Fibroblast of upper back skin (primary cell): ENCODE measurements at places on chromosomes 11 and 22.

DNA sequence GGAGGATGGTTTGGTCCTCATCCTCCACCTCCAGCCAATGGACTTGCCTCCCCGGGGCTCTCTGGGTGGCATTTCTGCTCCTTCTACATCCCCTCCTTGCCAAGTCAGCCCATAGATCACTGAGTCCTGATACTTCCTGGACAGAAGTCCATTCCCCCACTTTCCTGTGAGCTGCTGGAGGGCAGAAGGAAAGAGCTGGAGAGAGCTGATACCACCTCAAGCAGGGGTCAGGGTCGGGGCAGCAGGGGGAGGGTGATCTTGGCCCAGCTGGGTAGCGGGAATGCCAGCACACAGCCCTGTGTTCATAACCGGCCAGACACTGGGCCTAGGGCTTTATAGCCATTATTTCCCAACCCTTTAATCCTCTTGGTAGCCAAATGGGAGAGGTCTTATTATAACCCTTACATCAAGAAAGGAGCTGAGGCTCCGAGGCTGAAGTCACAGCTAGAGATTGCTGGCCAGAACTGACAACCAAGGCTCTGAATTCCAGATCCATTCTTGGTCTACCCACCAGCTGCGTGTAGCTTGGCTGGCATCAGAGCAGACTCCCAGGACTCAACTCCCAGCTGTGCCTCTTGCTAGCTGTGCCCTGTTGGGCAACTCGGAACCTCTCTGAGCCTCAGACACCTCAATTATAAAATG, 39.9 kb downstream of the CD6 start:
- no peak for DNase-seq

DNA sequence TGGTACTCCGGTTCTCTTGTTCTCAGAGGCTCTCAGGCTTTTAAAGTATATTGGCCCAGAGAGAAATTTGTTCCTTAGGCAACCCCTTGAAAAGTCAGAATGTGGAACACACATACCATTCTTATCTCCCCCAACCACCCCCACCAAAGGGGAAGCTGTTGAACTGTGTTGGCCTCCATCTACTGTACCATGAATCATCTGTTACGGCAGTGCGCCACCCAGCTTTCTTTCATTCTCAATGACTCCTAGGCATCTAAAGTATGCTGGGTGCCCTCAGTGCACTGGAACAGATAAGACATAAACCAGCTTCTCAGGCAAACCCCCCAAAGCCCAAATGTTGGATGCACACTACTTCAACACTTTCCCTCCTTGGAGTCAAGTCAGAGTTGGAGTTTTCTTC, 696.2 kb upstream of the TENM4 start:
- DNase-seq, result peak; percentile 34

DNA sequence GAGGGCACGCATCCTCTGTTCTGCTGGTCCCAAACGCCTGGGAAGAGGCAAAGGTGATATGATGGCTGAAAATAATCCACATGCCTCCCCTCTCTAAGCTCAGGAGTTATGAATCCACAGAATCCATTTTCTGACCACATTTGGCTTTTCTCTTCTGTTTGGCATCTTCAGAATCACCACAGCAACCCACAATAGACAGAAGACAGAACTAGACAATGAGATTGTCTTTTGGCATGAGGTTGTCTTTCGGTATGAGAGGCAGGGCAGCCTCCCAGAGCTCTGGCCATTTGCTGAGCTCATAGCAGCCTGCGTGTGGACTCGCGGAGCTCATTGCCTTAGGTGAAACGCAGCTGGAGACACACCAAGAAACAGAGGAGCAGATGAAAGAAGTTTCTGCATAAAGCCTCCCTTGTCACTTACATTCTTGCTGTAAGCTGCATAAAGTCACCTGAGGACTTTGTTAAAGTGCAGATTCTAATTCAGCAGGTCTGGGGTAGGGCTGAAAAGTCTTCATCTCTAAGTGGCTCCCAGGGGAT, 868.0 kb downstream of the NTM start:
- DNase-seq, result peak; percentile 43

- DNase-seq, result no peak
Measured at GRCh38 chr11:116348226-116348625, 424.6 kb downstream of the BUD13 start.

GRCh38 chr11:118152552-118153471, at the start of gene SCN4B:
Gene SCN4B, minus strand, starts transcription at chr11:118152823. Its CDS starts 150 bp downstream, at chr11:118152673.
- peak; percentile 50 for DNase-seq

DNA sequence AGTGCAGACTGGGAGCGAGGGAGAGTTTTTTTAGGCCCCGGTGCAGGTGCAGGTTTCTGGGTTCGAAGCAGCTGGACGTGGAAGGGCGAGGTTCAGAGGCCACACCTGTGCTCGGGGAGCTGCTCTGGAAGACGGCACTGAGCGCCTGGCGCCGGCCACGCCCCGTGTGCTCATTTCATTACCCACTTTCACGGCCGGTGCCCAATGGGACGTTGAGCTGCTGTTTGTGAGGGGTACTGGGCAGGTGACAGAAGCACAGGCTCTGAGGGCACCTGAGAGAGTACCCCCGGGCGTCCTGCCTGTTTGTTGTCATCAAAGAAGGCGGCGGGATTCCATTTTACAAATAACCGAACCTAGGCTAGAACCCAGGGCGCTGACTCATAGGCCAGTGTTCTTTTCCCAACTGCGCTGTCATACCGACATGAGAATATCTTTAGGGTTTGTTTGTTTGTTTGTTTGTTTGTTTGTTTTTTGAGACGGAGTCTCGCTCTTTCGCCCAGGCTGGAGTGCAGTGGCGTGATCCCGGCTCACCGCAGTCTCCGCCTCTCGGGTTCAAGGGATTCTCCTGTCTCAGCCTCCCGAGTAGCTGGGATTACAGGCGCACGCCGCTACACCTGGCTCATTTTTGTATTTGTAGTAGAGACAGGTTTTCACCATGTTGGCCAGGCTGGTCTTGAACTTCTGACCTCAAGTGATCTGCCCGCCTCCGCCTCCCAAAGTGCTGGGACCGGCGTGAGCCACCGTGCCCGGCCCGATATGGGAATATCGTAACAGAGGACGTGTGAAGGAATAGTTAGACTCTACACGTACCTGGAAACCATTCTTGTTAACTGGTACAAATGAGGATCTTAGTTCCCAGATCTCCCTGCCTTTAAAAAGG, 16.6 kb upstream of the SPTBN2 start:
- DNase-seq, result no peak

DNA sequence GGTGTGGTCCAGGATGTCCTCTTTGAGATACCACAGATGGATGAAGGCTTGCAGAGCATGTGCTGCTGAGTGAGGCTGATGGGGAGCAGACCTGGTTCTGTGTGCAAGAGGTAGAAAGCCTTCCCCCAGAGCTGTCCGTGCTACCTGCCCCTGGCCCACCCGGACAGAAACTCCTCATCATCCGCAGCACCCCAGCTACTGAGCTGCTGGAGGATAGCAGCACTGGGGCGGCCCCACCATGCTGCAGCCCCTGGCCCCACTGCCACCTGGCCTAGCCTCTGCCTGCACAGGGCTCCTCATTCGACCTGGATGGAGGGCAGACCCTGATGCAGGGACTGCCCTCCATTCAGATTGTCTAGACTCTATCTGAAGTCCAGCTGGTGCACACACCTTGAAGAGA, 50.5 kb downstream of the NCAPD3 start:
- DNase-seq, result no peak

GRCh38 chr11:133560472-133560855, 28.2 kb upstream of the OPCML start:
- DNase-seq, result peak; percentile 3

- DNase-seq, result no peak
Measured at GRCh38 chr22:49593509-49593908, 234.2 kb downstream of the BRD1 start.

DNA sequence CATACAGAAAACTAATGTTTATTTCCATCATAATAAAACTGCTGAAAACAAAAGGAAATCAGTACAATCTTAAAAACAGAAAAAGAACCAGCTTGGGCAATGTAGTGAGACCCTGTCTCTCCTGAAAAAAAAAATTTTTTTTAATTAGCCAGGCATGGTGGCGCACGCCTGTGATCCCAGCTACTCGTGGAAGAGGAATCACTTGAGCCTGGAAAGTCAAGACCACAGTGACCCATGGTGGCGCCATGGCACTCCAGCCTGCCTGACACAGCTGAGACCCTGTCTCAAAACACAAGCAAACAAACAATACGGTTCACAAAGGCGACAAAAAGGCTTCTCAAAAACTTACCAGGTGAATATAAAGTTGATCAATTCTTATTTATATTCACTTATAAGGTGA, 289.7 kb downstream of the BRD1 start:
- DNase-seq, result no peak

DNA sequence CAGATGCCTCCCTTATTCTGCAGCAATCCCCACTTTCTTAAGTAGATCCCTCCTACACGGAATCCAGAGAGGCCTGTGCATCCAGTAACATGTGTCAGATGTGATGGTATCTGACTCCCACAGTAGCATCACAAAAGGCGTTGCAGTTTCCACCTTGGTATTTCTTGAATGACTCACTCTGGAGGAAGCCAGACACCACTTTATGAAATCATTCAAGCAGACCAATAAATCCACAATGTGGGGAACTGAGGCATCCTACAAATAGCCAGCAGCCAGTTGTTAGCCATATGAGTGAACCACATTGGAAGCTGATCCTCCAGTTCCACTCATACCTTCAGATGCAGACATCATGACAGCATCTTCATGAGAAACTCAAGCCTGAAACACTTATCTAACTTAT, 798.1 kb downstream of the OPCML start:
- peak; percentile 99 for DNase-seq

GRCh38 chr11:63918507-63919191, 1.7 kb upstream of the RCOR2 start:
- peak; percentile 62 for DNase-seq

- DNase-seq, result no peak
Measured at GRCh38 chr11:17725174-17725573, 5.8 kb downstream of the MYOD1 start.
